A673 (cell line): ENCODE measurements at places on chromosomes 12 and 14. TPM values are rescaled to one million over a fixed set of nuclear protein-coding genes. Genes with fewer than 3 reads are reported as not detected.

The GLIPR1L1 gene
- not detected in 2 replicates for total RNA-seq

The DAO gene
- total RNA-seq = not detected in 2 replicates

The CD4 gene
- total RNA-seq = not detected in 2 replicates

The TCL1B gene
- 0.83 and 1.1 TPM in 2 replicates for total RNA-seq

The KRT85 gene
- total RNA-seq = not detected in 2 replicates

The VRTN gene
- not detected in 2 replicates for total RNA-seq

The PPP1R36 gene
- total RNA-seq = 0.34 and 0.61 TPM in 2 replicates

The NPFF gene
- total RNA-seq = not detected in 2 replicates

The PTCSC3 gene
- total RNA-seq = not detected in 2 replicates

The TAS2R20 gene
- total RNA-seq = 2.7 and 3.0 TPM in 2 replicates

The DEPDC4 gene
- 2.0 and 3.2 TPM in 2 replicates for total RNA-seq

The TMBIM6 gene
- 425 and 454 TPM in 2 replicates for total RNA-seq

The CMA1 gene
- not detected in 2 replicates for total RNA-seq

The BMAL2 gene
- total RNA-seq = 10.2 and 10.3 TPM in 2 replicates

The BRAP gene
- total RNA-seq = 23.6 and 23.9 TPM in 2 replicates
